ENCODE measurements at places on chromosomes 16 and 17. TPM values are rescaled to one million over a fixed set of nuclear protein-coding genes. Genes with fewer than 3 reads are reported as not detected.

Gene SP6
- 1.3 TPM for total RNA-seq

Gene SLC47A1
- total RNA-seq: 0.17 TPM

Gene PNMT
- total RNA-seq: 1.5 TPM

Gene PALB2
- total RNA-seq: 12.2 TPM

Gene KRT36
- not detected for total RNA-seq

Gene JUP
- total RNA-seq: 236 TPM

Gene KCNJ12
- total RNA-seq: 1.2 TPM

DNA sequence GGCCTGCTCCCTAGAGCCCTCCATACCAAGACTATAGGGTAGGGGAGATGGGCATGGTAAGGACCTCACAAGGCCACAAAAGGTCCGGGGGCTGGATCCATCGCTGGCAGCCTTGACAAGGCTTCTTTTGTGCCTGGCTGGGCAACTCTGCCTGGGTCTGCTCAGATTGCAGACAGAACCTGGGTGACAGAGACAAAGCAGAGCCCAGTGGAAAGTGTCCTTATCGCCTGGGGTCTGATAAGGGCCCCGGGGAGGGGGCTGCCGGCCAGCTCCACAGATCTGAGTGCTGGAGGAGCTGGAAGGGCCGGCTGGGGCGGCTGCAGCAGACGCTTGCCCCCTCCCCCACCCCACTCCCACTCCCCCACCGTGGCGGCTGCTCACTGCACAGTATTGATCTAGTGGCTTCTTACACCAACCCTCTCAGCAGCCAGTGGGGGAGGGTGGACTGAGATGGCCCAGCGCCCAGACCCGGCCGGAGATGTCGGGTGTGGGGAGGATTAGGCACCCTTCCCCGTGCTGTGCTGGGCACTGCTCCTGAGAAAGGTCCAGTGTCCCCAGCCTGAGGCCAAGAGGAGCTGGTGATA lies 7.2 kb downstream of the MMP15 start:
- DNase-seq: no peak

- no peak for DNase-seq
Measured at GRCh38 chr17:11109106-11109505, 131.9 kb upstream of the SHISA6 start.

- DNase-seq: no peak
Measured at GRCh38 chr16:2881783-2882649, 999 bp upstream of the FLYWCH2 start.

DNA sequence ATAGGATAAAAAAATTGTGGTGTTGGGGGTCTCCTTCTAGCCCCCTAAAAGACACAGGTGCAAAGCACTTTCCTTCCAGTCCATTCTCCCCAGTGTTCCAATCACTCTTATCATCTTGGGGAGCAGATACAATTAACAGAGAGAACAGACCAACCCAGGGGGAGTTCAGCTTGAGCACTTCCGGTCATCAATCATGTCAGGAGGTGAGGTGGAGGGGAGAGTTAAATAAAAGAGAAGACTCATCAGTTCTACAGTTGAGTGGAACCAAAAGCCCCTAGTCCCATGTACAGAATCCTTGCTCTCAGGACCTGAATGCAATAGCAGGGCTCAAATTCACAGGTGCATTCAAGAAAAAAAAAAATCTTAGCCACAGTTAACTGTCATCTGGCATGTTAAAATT lies 122.3 kb downstream of the DYNLRB2 start:
- DNase-seq: no peak

DNA sequence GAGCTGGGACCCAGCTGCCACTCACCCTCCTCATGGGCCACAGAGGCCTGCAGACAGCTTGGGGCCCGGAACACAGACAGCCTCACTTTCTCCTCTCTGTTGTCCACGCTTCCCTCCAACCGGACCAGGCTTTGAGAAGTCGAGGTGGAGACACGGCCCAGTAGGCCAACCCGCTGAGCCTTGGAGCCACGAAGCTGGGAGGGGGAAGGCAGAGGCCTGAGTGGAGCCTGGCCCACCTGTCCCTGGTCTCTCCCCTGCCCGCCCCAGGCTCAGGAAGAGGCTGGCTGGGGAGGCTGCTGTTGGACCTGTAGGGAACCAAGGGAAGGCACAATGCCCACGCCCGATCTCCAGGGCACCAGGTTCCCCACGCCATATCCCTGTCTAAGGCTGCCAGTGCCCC lies 48.1 kb downstream of the RMI2 start:
- DNase-seq: no peak

GRCh38 chr17:77045441-77046041 lies 95.2 kb upstream of the SEC14L1 start:
- DNase-seq: no peak

DNA sequence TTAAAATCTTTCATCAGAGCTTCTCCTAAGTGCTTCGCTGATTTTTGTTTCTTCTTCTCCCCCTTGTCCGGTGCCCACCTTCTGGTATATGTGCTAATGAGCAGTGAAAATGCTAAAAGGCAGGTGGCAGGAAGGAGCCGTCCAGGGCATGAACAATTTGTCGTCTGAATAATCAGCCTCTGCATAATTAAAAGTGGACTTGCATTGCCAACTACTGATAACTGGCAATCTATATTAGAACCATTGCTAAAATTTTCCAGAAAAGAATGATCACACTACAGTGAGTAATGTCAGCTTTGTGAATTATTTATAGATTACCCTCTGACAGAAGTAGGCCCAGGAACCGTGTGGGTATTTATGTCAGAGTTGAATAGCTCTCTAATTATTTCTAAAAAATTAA lies 28.1 kb downstream of the SERPINF1 start:
- no peak for DNase-seq

- peak; percentile 62 for DNase-seq
Measured at GRCh38 chr17:70168977-70169708, at the start of gene KCNJ2. Gene KCNJ2 (plus strand): TSS chr17:70169532. CDS start chr17:70175040, 5,508 bp downstream.

DNA sequence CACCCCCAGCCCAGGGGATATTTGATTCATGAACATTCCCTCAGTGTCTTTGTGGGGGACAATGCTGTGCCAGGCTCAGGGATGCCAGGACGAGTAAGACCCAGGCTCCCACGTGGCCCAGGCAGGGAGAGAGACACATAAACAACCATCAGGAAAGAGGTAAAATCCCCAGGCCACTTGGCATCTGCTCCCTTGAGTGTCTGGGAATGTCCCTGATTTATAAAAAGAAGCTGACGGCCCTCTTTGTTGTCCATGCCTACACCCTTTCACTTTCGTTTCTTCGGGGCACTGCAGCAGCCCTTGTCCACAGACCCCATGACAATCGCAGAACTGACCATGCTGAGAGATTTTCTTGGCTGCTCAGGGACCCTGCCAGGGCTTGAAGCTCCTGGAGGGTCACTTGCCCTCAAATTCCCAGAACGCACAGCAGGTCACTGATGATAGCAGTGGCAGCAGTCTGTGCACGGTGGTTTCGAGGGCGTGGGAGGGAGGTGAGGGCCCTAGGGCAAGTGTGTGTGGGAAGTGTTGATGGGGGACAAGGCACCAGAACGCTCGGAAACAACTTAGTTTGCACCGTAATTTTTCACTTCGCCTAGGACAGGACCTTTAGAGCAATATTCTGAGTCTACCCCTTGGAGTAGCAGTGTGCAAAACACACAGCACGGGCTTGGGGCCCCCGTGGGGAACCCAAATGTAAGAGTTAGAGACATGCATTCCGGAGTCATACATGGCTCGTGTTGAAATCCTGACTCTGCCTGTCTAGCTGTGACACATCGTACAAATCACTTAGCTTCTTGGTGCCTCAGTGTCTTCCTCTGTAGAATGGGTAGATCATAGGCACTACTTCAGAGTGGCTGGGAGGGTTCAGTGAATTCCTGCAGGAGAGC lies 4.7 kb downstream of the NOD2 start:
- DNase-seq: peak; percentile 34

DNA sequence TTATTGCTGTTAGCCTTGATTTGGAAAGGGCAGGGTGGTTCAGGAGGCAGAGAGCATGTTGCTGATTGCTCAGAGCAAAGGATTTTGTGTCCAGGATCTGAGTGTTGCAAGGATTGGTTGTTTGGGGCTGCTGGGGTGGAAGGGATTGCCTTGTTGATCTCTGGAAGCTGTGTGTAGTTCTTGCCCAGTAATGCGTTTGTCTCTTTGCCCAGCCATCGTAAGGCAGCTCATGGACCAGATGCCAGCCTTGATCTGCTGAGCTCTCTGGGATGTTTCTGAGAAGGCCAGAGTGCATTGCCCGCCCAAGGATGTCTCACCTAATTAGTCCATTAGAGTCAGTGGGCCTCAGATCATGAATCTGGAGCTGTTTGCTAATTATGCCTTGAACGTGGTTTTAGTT lies 33.6 kb downstream of the NKD1 start:
- DNase-seq: no peak

GRCh38 chr16:48608871-48609651 lies 919 bp downstream of the N4BP1 start:
- DNase-seq: no peak

GRCh38 chr17:37284191-37284590 lies 91.6 kb upstream of the C17orf78 start:
- no peak for DNase-seq

DNA sequence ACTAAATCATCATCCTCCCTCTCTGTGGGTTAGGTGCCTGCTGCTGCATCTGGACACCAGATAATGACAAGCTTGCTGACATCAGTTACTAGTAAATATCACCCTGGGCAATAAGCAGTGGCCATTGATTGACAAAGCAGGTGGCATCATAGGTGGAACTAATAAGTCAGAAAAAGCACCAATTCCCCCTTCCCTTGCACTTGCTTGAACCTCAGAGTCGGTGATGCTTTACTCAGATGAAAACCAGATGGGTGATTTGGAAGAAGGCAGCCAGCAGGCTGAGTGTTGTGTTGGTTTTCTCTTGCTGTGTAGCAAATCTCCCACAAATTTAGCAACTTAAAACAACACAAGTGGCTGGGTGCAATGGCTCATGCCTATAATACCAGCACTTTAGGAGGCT lies 146.9 kb upstream of the NOL11 start:
- DNase-seq: no peak

DNA sequence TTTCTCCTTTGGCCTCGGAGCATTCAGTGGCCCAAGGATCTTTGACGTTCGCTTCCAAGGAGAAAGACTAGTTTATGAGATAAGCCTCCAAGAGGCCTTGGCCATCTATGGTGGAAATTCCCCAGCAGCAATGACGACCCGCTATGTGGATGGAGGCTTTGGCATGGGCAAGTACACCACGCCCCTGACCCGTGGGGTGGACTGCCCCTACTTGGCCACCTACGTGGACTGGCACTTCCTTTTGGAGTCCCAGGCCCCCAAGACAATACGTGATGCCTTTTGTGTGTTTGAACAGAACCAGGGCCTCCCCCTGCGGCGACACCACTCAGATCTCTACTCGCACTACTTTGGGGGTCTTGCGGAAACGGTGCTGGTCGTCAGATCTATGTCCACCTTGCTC lies 1.4 kb downstream of the AOC3 start:
- no peak for DNase-seq

GRCh38 chr17:80389011-80389995 lies 25.7 kb upstream of the ENDOV start:
- no peak for DNase-seq

- no peak for DNase-seq
Measured at GRCh38 chr17:30101686-30102390, 14.8 kb upstream of the NSRP1 start.

DNA sequence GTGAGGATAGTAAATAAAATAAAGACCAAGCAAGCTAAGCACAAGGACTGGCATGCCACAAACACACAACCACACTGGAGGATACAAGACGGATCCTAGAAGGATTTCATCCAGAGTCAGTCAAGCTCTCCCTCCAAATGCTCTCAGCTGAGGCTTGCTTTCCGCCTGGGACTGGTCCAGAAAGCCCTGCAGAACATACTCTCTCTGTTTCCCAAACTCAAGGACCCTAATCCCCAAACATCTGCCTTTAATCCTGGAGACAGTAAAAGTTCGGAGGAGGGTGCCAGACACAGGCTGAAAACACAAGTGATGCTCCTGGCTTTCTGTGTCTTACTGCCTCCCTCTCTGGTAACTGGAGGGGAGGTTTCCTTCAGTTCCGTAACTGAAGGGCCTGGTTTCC lies 5.3 kb upstream of the HSD11B2 start:
- DNase-seq: no peak

- no peak for DNase-seq
Measured at GRCh38 chr17:28938552-28938951, 12.8 kb downstream of the PHF12 start.

DNA sequence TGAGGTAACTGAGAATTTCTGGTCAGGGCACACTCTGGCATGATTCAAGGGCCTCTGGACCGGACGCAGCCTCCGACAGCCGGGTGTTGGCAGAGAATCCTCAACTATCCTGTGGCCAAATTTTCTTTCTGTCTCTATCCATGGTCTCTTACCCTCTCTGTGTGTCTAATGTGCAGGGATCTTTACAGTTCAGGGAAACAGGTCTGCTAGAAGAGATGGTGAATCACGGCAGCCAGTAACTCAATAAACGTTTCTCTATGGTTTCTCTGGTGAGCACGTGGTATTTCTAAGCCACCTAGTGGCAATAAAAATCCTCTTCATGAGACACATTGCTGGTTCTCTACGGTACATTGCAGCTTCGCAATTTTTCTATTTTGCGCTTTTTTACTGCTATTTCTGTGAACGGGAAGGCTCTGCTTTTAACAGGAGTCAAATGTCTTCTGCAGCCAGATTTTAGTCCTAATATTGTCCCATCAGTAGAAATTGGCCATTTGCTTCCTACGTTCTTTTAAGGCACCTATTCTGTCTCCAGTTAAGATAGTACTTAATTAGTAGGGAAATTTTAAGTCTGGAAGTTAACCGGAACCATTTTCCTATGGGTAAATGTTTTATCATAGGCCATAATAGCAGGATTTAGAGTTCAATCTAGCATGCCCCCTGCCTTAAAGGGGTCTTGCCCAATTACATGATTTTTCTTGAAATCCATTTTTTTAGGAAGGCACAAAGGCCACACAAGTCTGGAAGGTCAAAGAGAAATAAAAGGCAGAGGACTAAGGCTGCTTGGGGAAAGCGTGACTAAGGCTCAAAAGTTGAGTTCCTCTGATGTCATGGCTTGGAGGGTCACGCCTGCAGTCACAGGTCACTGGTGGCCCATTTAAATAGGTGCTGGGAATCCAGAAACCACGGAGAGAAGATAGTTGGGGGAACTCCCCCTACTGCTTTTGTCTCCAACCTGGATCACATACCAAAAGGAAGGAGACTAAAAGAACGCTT lies 31.5 kb downstream of the QPRT start:
- peak; percentile 70 for DNase-seq

- peak; percentile 96 for DNase-seq
Measured at GRCh38 chr17:57892820-57893595, 43.2 kb upstream of the MRPS23 start.

DNA sequence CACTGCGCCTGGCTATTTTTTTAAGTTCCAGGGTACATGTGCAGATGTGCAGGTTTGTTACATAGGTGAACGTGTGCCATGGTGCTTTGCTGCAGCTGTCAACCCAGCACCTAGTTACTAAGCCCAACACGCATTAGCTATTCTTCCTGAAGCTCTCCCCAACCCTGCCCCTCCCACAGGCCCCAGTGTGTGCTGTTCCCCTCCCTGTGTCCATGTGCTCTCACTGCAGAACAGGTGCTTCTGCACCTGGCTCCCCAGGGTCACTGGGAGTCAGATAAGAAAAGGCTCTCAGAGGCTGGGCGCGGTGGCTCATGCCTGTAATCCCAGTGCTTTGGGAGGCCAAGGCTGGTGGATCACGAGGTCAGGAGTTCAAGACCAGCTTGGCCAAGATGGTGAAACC lies 6.2 kb downstream of the HASPIN start:
- no peak for DNase-seq

- peak; percentile 28 for DNase-seq
Measured at GRCh38 chr16:46908540-46909372, 24.6 kb downstream of the GPT2 start.

GRCh38 chr16:49554681-49555080 lies 181.1 kb downstream of the C16orf78 start:
- DNase-seq: no peak

Measured in astrocyte (in vitro differentiated cells and primary cell).